Activated CD4-positive, alpha-beta T cell treated with anti-CD3 and anti-CD28 coated beads, Interleukin-2, amount 50 U/mL, for 1 hour (primary cell): ENCODE measurements at places on chromosomes 6 and 20.

GRCh38 chr6:163422550-163422949 is 8.0 kb downstream of the QKI start:
- no peak for DNase-seq

GRCh38 chr20:8509809-8510208 is 377.7 kb downstream of the PLCB1 start:
- no peak for DNase-seq

DNA sequence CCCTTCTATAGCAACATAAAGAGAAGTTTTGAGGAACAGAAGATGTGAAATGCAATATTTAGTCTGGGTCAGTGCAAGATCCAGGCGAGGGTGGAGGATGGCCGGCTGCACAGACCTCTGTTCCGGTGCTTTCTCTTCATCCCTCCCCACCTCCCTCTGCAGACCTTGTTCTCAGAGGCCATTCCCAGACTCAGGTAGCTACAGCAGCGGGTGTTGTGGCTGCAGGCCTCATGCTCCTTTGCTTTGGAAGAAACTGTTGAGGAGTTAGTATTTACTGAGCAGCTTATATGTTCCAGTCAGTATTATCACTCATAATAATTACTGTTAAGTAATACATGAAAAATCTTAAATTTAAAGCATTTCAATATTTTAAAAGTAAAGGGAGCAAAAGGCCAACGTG is 1.7 kb downstream of the BTN3A3 start:
- DNase-seq: no peak

GRCh38 chr20:63693733-63694583 is 2.5 kb upstream of the TNFRSF6B start:
- DNase-seq: no peak

DNA sequence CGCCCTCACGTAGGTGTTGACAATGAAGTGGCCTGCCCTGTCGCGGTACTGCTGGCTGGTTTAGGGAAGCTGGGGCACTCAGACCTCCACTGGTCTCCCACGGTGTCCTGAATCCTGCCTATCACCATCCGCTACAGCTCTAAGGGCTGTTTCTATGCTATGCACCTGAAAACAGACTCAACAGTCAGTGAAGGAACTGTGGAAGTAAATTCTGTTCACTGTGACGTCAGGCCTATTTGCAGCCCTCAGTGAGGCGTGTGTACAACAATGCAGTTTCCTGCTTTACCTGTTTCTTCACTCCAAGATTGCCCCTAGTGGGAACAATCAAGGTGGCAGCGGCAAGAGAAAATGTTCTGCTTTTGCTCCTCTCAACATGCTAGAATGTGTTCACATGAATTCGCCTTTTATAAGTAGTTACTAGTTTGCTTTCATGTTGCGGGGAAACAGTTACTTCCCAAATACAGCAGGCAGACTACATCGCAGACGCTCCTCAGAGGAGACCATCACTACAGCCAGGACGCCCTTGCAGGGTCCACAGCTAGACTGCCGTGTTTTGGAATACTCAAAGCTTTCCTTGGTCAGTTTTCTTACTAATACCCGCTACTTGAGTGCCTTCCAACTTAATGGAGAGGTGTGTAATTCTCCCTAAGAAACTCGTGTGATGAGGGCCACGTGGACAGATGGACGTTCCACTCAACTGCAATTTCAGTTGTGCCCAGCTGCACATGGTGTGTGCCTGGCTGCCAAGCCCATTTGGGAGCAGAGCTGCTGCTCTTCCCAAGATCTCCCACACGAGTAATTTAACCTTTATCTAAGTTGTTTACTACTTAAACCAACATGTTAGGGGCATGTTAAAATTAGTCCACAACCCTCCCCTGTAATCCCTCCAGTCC is 25.4 kb downstream of the DIDO1 start:
- no peak for DNase-seq

DNA sequence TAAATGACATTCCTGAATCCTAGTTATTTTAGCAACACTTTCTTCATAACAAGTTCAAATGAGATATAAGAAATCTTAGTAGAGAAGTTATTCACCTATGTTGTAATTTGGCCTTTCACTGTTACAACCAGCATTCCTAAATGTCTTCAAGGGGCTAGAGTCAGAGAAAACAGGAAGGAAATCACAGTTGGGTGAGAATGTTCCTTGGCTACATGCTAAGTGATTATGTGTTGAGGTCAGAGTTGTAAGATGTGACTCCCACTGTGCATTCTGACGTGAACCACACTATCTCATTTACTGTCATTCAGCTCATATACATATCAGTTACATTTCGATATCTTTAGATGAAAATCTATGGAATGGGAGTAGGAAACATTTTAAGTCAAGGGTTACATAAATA is 51.0 kb upstream of the MLIP start:
- no peak for DNase-seq

- DNase-seq: no peak
Measured at GRCh38 chr6:154619146-154619545, 108.7 kb upstream of the CNKSR3 start.

- DNase-seq: no peak
Measured at GRCh38 chr6:137013738-137014602, 30.8 kb downstream of the IL20RA start.
